Foreskin fibroblast (primary cell): ENCODE measurements at places on chromosomes 4 and X.
A peak's percentile ranks its signal among the peaks of the same experiment; 100 is the strongest.

DNA sequence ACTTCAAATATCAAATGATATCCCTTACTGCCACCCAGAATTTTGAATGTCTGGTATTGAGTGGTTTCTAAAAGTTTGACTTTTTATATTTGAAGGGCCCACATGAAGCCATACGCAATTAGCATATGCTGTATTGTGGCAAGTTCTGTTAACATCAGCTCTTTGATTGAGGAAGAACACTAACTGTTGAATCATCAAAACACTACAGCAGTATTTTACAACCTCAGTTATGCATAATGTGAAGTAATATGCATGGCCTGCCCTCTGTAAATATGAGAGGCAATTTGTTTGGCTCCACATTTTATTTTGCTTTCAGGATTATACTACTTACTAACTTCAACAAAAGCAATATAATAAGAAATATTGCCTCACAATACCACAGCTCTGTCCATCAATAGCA is 62.2 kb upstream of the DMD start:
- DNase-seq, result no peak

- no peak for DNase-seq
Observed at GRCh38 chrX:2888309-2888708, 40.8 kb downstream of the ARSD start.

DNA sequence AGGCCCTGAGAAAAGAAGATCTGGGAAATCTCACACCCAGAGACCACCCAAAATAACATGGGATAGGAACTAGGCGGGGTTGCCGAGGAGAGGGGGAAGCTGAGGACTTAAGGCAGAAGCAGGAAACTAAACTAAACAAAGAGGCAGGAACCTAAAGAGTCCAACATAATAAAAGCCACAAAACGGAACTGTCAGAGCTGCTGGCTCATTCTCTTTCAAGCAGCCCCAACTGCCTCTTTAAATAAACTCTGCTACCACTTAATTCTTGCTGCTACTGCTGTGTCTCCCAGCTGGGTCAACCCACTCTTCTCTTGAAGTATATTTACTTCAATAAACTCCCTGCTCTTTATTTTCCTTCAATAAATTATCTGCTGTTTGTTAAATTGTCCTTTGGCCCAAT is 44.5 kb downstream of the MAGEB16 start:
- no peak for DNase-seq

DNA sequence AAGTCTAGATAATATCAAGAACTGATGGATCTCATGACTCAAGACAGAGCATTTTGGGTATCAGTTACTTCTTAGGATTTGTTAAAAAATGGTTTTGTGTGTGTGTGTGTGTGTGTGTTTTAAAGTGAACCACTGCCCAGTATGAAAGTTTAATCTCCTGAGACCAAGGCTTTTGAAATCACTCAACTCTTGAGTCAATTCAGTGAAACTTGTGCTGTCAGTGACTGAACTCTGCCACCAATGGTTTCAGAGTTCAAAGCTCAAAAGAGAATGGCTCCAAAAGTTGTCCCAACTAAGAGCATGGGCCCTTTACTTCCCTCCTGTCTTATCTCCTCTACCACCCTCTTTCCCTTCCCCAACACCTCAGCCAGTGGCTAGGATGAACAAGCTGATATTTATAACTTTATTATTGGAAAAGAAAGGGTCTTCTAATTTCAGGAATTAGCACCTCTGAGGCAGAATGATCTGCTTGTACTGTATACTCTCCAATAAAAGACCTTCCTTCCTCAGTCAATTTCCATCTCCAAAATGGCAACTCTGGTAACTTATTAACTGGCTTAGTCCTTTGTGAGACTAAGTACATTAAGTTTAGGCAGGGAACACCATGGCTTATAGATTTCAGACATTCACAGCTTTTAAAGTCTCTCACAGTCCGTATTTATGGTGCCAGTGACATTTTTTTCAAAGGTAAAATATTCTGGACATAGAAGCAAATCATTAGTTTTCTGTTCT is 152.2 kb downstream of the REPS2 start:
- DNase-seq, result no peak

DNA sequence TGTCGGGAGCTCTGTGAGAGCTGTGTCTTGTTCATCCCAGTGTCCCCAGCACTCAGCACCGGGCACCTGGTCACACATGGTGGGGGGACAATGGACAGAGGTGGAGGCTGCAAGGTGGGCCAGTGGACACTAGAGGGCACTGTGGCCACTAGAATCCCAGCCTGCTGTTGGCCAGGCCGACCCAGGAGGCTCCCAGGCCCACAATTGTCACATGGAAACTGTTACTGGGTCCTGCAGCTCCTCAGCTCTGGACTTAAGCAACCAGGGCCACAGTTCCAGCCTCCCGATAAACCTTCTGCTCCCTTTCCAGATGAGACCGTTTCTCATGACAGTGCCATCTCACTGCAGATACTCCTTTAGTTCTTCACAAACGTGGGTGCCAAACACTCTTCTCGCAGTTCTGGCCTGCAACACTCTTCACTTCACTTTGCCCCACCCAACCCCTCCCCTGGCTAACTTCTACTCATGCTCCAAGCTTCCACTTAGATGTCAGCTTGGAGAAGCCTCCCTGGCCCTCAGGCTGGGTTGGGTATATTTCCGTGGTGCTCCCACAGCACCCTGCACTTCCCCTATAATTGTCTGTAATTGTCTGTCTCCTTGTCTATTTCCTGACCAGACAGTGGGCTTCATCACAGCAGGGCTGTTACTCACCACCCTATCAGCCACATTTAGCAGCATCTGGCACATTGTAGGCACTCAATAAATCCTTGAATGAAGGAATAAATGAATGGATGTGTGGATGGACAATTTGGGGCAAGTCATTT is 3.5 kb upstream of the IQSEC2 start:
- DNase-seq, result peak; percentile 69

GRCh38 chrX:104566681-104567501 is 892 bp downstream of the IL1RAPL2 start:
- DNase-seq, result peak; percentile 2

GRCh38 chr4:41693629-41694028 is 54.9 kb downstream of the PHOX2B start:
- DNase-seq, result peak; percentile 22

DNA sequence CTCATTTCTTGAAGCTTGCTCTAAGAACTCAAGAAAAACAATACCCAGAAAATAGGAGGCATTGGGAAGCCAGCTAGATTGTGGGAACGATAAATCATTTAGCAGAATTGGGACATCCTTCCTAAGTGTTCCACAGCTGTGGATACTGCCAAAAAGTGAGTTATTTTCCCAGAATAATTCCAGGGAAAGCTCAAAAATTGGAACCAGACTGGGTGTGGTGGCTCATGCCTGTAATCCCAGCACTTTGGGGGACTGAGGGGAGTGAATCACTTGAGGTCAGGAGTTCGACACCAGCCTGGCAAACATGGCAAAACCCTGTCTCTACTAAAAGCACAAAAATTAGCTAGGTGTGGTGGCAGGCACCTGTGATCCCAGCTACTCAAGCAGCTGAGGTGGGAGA is 68.2 kb upstream of the GK2 start:
- DNase-seq, result no peak

- DNase-seq, result no peak
Observed at GRCh38 chrX:148672517-148672916, 172.1 kb downstream of the AFF2 start.

DNA sequence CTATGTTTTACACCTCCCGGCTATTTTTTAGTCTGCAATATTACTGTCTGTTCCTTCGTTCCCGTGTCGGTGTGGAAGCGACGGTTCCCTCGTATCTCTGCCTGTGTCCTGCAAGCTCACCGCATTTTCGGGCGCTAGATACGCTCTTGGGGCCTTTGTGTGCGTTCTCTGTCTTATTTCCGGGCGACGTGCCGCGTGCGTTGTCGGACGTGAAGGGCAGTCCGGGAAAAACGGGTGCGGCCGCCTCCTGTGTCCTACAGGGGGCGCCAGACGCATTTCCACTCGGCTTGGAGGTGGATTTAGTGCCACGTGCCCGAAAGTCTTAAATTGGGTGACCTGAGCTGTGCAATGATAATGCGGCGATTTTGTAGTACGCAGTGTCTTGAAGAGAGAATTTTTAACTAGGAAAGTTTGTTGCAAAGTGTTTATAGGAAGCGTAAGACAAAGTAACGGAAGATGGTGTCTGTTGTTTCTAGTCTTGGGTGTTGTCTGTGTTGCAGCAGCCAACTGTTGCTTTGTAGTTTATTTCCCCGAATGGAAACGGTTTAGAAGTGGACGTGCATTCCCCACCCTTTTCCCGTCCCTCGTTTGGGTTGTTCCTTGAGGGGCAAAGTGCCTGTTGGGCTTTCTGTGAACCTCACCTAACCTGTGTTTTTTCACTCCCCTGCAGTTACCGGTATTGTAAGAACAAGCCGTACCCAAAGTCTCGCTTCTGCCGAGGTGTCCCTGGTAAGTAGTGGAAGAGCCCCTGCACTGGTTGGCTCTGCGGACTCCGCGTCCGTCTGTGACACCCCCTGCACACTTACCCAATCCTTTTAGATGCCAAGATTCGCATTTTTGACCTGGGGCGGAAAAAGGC is 720 bp downstream of the RPL10 start:
- peak; percentile 61 for DNase-seq

DNA sequence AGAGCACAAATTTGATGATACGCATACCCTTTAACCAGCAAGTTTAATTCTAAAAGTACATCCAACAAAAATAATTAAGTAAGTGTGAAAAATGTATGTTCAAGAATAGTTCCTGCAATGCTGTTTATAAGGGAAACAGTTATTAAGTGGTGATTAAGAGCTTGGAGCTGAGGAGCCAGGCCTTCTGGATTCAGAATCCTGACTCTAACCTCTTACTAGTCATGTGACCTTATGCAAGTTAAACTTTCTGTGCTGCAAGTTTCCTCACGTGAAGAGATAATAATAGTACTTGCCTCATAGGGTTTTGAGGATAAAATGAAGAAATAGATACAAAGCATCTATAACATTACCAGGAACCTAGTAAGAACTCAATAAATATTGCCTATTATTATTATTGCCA is 77.7 kb downstream of the FAM13A start:
- DNase-seq, result no peak

DNA sequence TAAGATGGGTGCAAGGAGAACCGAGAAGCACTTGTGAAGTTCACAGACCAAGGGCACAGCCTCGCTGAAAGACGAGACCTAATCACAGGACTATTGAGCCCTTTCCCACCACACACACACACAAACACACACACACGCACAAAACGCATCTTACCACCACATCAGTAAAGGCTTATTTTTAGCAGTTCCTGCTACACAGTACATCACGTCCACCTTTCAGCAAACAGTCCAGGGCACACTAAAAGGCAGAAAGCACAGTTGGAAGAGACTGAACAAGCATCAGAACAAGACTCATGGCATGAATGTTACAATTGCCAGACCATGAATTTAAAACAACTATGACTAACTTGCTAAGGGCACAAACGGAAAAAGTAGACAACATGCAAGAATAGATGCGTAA is 83.6 kb upstream of the MAPK10 start:
- no peak for DNase-seq

GRCh38 chrX:120797188-120797851 is 78.3 kb downstream of the CT47B1 start:
- DNase-seq, result no peak

GRCh38 chr4:108398316-108398715 is 222.1 kb upstream of the RPL34 start:
- DNase-seq, result no peak

- DNase-seq, result no peak
Observed at GRCh38 chrX:154517101-154517781, 1.2 kb upstream of the FAM3A start.

DNA sequence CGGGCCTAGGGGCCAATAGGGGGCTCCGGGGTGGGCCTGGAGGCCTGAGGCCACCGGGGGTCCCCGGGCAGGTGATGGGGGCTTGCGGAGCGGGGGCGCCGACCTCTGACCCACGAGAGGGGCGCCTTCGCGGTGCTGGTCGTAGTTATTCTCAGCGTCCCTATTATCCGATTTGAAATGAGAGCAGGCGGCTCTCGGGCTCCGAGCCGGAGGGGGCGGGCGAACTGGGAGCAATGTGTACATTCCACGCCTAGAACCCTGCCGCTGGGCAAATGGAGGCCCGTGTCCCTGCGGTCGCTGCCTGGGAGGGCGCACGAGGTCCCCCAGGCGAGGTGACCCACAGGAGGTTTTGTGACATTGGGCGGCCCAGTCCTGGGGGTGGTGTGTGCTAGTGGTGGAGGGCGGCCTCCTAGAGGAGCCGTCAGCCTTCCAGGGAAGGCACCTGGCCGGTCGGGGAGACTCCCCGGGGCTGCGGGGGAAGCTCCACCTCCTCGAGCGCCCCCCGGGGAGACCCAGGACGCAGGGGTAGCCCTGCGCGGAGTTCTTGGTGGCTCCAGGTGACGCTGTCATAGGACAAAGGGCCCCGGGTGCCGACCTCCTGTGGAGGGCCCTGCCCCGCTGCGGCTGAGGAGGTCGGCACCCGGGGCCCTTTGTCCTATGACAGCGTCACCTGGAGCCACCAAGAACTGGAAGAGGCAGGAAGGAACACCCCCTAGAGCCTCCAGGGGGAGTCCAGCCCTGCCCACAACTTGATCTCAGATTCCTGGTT is 102.6 kb upstream of the PRKX start:
- DNase-seq, result peak; percentile 62

DNA sequence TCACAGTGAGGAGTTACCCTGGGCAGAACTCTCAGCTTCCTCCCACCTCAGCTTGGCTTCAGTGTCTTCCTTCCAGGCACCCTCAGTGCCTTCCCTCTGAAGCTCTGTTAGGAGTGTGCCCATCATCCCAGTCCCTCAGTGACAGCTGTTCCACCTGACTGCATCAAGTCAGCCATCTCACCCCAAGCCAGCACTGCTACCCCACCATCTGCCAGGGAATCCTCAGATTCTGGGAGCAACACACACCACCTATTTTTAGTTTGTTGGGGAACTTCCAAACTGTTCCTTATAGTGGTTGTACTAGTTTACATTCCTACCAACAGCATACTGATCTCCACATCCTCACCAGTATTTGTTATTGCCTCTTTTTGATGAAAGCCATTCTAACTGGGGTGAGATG is 182.9 kb downstream of the RELL1 start:
- DNase-seq, result no peak

- DNase-seq, result peak; percentile 80
Observed at GRCh38 chr4:34850968-34851367, 1393.3 kb downstream of the ARAP2 start.

DNA sequence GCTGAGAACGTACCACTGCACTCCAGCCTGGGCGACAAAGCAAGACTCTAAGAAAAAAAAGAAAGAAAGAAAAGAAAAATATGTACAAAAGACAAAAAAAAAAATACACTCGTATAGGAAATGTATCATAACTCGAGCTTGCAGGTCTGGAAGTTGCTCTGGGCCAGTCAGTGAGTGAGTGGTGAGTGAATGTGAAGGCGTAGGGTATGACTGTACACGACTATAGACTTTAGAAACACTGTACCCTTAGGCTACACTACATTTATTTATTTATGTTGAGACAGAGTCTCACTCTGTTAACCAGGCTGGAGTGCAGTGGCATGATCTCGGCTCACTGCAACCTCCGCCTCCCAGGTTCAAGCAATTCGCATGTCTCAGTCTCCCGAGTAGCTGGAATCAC is 29.4 kb downstream of the EVC2 start:
- DNase-seq, result no peak

GRCh38 chrX:113470166-113470565 is 629.5 kb upstream of the AMOT start:
- DNase-seq, result no peak
